ENCODE measurements at places on chromosomes 7 and 10.
A peak's percentile ranks its signal among the peaks of the same experiment; 100 is the strongest.

GRCh38 chr7:129604713-129605437 lies 6.6 kb upstream of the NRF1 start:
- DNase-seq, result no peak

DNA sequence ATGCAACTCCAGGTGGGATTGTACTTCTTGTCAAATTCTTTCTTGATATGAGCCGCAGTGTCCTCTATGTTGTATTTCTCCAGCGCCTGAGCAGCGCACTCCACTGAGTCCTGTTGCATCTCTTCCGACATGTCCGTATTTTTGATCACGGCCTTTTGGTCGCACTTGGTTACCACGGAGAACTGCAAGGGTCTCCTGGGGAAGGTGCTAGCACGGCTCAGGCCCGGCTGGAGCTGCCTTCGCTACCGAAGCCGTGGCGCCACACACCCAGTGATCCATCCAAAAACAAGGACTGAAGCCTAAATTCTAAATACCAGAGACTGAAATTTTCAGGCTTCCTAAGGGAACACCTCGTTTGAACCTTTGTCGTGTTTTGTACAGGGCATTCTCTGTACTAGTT lies 194.4 kb upstream of the SEMA3D start:
- no peak for DNase-seq

- no peak for DNase-seq
These were observed 915.8 kb downstream of the TYW1 start for GRCh38 chr7:67912437-67912836.

GRCh38 chr10:12638103-12638502 lies 288.8 kb downstream of the CAMK1D start:
- no peak for DNase-seq

GRCh38 chr7:39051279-39051678 lies 73.6 kb downstream of the POU6F2 start:
- no peak for DNase-seq

GRCh38 chr10:132129431-132129830 lies 57.3 kb upstream of the DPYSL4 start:
- DNase-seq, result no peak

DNA sequence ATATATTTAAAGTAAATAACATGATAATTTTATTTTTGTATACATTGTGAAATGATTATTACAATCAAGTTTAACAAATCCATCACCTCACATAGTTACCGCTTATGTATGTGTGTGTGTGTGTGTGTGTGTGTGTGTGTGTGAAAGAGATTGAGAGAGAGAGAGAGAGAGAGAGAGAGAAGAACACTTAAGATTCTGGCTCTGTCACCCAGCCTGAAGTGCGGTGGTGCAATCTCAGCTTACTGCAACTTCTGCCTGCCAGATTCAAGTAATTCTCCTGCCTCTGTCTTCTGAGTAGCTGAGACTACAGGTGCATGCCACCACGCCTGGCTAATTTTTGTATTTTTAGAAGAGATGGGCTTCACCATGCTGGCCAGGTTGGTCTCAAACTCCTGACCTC lies 17.8 kb downstream of the LYZL1 start:
- DNase-seq, result no peak

DNA sequence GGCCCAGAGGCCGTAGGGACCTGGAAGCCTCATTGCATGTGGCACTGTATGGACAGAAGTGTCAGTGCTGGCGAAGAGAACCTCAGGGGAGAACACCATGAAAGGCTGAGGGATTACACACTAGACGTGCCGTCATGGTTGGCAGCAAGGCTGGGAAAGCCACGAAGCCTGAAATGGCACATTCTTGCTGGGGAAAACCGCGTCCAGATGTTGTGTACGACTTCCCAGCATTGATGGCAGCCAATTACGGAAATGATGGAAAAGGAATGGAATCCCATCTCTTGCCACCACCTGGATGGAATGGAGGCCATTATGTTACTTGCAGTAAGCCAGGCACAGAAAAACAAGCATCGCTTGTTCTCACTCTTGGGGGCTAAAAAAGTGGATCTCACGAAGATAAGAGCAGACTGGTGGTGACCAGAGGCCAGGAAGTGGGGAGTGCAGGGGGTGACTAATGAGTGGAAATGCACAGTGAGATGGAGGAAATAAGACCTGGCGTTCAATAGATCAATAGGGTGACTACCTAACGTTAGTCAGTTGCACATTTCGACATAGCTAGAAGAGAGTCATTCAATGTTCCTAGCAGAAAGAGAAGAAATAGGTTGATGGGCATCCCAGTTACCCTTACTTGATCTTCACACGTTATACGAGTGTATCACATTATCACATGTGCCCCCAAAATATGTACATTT lies 14.6 kb upstream of the PWWP2B start:
- no peak for DNase-seq

DNA sequence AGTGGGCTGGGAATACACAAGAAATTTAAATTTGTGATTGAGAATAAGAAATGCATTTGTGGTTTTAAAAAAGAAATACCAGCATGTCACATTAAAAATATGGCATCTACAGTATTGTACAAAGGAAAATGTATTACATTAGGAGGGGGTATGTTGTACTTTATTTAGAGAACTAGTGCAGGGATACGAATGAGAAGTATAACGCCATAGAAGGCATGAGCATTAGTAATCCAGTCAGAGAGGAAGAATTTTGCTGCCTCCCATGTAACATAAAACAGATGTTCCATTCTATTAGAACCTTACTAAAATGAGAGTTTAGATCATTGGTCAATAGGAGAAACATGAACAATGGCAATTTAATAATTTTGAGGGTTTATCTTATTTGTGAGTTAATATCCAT lies 182.2 kb downstream of the ADK start:
- DNase-seq, result no peak

DNA sequence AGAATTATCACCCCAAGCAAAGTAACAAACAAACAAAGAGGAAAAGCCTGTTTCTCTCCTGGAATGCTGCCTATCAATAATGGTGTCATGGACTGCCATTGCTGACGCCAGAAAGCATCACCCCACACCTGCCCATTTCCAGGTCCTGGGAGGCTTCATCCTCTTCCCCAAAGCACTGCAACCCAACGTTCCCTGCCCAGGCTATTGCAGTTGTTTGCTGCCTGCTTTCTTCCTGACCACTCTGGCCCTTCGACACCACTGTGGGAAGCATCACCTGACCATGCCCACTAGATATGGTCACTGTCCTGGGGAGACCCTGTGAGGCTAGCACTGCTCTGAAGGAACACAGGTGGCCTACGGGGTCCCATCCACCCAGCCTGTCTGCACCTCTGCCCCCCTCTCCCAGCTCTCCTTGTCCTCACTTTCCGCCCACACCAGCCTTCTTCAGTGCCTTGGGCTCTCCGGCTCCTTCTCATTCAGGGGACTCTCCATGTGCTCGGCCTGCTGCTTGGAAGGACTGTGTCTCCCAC lies 439.6 kb downstream of the GLRX3 start:
- no peak for DNase-seq

DNA sequence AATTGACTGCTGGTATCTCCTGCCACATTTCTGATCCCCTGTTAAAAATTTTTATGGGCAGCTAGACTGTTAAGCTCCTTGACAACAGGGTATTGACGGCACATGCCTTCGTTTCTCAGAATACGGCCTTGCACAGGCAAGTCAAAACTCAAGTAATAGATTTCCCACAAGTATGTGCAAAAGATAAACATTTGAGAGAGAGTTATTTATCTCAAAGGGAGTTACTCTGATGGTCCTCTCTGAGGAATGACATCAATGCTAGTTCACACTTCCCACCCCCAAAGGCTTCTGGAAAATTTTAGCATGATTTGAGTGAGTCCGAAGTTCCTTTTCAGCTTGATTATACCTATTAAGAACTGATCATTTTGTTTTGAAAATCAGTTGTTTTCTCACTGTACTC lies 71.9 kb downstream of the JCAD start:
- no peak for DNase-seq

- DNase-seq, result peak; percentile 8
These were observed 55.0 kb downstream of the PKD1L1 start for GRCh38 chr7:47893238-47893637.

DNA sequence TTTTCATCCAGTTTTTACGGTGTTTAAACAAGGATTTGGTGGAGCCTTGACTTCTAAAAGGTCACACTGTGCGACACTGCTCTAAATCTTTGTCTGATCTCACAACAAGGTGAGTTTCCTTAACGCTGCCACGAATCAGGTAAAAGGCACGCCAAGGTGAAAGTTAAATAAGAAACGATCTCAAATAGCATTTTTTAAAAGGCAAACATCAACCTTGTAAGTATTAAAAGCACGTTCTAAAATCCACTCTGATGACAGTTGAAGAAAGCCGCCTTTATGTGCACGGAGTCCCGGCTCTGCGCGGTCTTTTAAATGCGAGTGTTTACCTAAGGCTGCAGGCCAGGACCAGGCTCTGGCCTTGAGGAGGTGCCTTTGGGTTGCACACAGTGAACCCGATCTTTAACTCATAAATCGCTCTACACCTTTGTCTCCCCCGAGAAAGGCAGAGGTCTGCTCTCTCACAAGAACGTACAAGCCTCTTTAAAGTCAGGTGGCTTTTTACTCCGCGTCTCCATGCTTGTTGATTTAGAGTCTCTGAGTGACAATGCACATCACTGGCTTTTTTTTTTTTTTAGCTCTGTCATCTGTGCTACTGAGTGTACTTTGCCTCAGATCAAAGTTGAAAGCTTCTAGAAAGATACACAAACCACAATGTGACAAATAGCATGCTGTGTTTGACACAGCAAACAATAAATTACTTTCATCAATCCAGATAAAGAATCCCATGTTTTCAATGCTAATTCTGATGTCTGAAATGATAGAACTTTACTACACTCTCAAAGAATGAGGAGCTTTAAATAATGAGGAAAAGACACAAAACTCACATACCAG lies 25.9 kb upstream of the RNF32 start:
- no peak for DNase-seq

- no peak for DNase-seq
These were observed 189.1 kb upstream of the PRSS1 start for GRCh38 chr7:142560166-142560565.

DNA sequence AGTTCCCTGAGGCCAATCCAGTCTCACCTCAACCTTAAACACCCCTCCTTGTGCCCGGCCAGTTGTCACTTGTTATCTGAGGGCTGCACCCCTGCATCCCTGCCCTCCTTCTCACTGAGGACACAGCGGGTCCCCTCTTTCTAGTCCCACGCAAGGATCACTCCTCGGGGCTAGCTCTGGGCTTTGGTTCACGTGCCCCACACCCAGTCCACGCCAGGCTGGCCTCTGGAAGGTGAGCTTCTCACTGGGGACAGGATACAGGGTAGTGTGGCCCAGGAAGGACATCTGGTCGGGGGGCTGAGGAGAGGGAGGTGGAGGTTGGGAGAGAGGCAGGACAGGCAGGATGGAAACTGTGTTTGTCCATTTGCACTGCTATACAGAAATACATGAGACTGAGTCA lies 25.5 kb downstream of the UPP1 start:
- no peak for DNase-seq

DNA sequence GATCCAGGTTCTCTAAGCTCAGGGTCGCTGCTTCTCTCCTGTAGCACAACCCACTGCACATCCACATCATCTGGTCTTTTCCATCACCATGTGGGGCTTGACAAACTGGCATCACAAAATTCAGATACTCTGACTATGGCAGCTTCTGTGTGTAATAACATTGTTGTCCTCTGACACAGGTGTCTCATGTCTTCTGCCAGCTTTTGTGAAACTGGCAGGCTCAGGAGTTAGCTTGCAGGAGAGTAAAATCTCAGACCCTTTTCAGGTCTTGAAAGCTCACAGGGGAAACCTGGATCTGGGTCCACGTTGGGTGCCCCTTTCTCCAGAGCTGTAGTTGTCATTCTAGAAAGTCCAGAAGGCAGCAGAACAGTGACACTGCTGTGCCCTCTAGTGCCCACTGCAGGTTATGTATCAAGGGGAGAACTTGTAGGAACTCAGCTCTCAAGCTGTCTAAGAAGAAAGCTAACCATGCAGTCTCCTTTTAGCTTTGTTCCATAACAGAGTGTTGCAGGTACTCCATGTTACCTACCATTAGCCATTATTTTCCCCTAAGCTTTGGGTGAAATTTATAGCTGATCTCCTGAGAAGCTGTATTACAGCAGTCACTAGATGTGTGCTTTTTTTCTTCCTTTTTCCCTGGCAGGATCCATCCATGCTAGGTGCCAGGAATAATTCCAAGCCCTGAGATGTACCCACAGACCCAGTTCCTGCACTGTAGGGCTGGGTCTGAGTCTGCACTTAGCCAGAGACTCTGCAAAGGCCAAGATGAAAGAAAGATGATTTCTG lies 102.7 kb downstream of the ZNF248 start:
- DNase-seq, result peak; percentile 21

DNA sequence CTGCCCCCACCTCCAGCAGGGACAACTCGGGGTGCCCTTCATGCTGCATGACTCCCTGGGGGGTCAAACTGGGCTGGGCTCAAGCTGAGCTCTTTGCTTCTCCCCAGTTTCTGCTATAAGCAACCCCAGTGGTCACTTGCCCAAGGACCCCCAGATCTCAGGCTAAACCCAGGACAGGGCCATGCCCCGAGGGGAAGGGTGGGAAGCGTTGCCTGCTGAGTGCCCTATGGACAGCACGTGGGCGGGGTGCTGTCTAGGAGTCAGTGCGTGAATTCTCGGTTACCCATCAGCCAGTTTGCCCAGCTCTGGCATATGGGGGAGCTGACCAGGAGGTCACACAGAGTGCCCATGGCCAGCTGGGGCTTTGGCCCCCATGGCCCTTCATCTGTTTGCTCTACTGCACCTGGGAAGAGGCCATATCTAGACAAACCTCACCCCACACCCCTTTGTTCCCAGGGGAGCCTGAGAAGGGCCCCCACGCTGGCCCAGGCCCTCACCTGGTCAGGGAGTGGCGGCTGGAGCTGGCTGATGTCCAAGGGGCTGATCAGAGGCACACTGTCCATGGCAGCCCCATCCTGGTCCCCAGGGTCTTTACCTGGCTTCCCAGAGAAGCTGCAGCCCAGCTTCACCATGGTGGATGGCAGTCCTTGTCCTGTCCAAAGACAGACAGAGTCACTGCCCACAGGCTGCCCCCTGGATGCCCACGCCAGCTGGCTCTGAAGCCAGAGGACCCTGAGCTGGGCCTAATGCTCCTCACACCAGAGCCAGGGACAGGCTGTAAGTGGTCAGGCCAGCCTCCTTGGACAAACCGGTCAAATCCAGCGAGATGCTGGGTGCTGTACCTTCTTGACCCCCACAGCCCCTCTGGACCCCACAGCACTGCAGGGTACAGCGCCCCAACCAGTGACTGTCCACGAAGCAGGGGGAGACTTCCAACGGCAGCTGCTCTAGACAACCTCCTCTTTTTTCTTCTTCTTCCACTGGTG lies 8.0 kb downstream of the CALY start:
- DNase-seq, result no peak

- DNase-seq, result peak; percentile 38
These were observed 4.7 kb downstream of the ZDHHC6 start for GRCh38 chr10:112442063-112442462.

DNA sequence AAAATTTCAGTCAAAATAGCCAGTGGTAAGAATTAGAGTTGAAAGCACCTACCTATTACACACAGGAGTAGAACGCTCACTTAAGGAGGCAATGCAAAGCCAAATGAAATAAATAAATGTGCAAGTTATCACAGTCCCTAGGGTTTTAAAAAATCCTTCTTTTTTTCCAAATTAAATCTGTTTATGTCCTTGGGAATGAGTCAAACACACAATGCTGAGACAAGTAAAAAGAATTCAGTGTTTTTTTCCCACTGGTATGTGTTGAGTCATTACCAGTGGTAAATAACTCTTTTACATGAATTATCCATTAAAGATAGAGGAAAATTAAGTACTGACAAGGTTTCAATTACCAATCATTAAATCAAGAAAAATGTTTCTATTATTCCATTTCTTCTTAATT lies 438.6 kb downstream of the TNS3 start:
- DNase-seq, result no peak
